ENCODE measurements at places on chromosomes 3 and 15. TPM values are rescaled to one million over a fixed set of nuclear protein-coding genes. Genes with fewer than 3 reads are reported as not detected.

GRCh38 chr3:42755681-42756578, 17.1 kb downstream of the CCDC13 start:
- no peak for DNase-seq

GRCh38 chr15:94229591-94230369, 1.6 kb upstream of the MCTP2 start:
- no peak for DNase-seq

GRCh38 chr15:52689562-52689961, 10.4 kb upstream of the ATOSA start:
- no peak for DNase-seq

DNA sequence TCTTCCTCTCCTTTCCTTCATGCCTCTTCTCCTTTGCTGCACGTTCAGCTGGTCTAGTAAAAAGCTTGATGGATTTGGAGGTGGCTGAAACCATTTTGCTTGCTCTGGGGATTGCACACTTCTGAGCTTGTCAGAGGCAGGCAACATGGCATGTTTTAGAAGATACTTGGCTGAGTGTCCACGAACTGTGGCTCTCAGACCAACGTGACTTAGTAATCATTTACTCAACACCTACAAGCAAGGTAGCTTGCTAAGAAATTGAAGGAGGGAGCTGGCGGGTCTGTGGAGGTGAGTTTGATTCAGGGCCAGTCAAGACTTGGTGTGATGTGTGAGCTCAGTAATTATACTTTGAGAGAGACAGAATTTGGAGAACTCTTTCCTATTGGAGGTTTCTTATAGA, 196.0 kb downstream of the LPP start:
- no peak for DNase-seq

DNA sequence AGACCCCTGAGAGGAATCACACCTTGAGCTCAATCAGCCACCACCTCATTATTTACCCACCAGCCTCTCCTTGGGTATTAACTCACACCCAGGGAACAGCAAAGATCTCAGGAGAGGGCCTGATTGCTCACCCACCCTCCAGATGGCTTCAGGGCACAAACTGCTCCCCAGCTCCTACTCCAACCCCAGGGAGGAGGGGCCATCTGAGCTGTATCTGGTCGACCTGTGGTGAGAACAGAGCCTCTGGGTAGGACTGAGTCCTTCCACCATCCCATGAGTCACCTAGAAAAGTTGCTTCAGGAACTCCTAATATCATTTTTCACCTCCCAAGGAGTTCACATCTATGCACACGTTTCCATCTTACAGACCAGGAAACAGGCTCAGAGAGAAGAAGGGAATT, 44.8 kb upstream of the HES1 start:
- DNase-seq: no peak

GRCh38 chr3:134608023-134608770, 42.6 kb downstream of the KY start:
- DNase-seq: no peak

The STRA6 gene
- 0.35 TPM for total RNA-seq
